Psoas muscle (tissue), 8 donors: ENCODE measurements at places on chromosomes 11 and 22. TPM values are rescaled to one million over a fixed set of nuclear protein-coding genes. Genes with fewer than 3 reads are reported as not detected.

Gene VSIG10L2
- total RNA-seq = not detected

Gene AGBL2
- total RNA-seq = not detected

Gene CYTH4
- total RNA-seq = 4.3 TPM

Gene APOC3
- 0.46 TPM for total RNA-seq

Gene NXPE4
- total RNA-seq = not detected

Gene SLC35E4
- 11.5 TPM for total RNA-seq

Gene KRTAP5-8
- not detected for total RNA-seq

Gene PANX1
- total RNA-seq = 13.9 TPM

Gene CCDC81
- total RNA-seq = 0.41 TPM

Gene TRIM34
- total RNA-seq = 0.99 TPM

Gene KRTAP5-1
- total RNA-seq = not detected

Gene ROBO4
- 15.7 TPM for total RNA-seq

Gene KRTAP5-5
- total RNA-seq = not detected

Gene NPTXR
- total RNA-seq = 0.36 TPM

Gene HTR3B
- not detected for total RNA-seq

Gene GLYAT
- not detected for total RNA-seq

Gene CCDC188
- total RNA-seq = 0.17 TPM

Gene DBX1
- not detected for total RNA-seq

Gene SCUBE1
- total RNA-seq = 0.08 TPM
